Activated naive CD4-positive, alpha-beta T cell (primary cell): ENCODE measurements at places on chromosomes 7 and 10.

- peak; percentile 49 for DNase-seq
Observed at GRCh38 chr7:76234931-76235441, 33.3 kb downstream of the SRRM3 start.

- DNase-seq: no peak
Observed at GRCh38 chr10:8898745-8899330, 844.4 kb downstream of the GATA3 start.

DNA sequence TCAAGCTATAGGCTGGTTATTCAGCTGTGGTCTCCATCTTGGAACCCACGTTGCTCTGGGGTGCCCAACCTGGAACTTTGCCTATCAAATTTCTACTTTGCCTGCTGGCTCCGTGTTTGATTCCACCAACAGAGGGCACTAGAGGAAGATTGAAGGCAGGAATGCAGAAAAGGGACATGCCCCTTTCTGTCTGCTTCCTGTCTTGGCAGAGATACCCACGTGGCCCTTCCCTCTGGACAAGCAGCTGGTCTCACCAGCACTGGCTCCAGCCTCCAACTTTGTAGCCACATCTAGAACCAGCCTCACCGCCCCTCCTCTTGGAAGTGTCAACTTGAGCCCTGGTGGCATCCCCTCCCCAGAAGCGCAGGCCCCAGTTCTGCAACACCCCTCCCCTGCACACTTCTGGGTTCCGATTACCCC is 52.1 kb upstream of the ZNF438 start:
- peak; percentile 5 for DNase-seq

DNA sequence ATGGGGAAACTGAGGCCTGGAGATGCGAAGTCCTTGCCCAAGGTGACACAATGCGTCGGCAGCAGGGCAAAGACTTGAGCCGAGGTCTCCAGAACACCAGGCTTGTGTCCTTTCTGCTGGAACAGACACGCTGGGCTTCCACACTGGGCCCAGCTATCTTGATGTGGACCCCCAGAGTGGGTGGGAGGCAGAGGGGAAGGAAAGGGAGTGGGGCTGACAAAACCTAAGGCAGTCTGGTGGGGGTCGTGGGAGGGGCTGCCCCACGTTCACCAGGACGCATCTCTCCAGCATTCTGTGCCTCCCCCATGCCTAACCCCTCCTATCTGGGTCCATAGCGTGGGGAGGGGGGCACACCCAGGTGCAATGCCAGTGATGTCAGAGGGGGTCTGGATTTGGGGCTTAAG is 38.1 kb downstream of the PPIF start:
- DNase-seq: no peak

- no peak for DNase-seq
Observed at GRCh38 chr7:103795787-103796186, 193.7 kb downstream of the RELN start.

DNA sequence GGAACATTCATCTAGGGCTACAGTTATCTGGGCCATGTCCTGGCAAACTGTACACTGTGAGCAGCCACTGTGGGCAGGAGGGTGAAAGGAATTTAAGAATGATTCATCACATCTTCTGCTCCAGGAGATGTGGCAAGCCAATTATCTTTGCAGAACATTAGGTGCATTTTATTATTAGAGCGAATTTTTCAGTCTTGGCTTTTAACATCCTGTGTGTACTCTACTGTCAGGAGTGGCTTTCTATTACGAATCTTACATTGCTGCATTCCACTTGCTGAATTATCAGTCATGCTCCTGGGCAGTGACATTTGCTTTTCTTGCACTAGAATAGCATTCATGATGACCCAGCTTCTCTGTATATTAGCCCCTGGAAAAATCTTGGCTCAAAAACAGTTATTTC is 109.2 kb upstream of the TARP start:
- no peak for DNase-seq

GRCh38 chr10:112927980-112928379 is 22.1 kb upstream of the TCF7L2 start:
- no peak for DNase-seq

DNA sequence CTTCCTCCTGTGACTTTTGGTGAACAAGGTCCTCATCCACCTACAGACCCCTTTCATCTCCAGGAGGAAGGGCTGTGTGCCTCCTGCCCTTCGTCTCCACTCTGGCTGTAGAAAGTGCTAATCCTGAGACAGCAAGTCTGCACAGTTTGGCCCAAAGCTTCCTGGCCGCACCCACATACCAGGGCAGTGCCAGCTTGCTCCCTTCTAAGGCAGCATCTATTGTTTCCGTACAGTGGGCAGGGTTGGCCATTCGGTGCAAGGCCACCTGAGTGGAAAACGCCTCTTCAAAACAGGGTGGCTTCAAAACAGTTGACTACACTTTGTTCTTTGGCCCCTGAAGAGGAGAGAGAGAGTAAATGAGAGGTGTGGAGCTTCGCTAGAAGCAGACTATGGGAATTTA is 134.1 kb upstream of the KLF14 start:
- no peak for DNase-seq

GRCh38 chr10:1374511-1375345 is 318.5 kb downstream of the WDR37 start:
- no peak for DNase-seq

DNA sequence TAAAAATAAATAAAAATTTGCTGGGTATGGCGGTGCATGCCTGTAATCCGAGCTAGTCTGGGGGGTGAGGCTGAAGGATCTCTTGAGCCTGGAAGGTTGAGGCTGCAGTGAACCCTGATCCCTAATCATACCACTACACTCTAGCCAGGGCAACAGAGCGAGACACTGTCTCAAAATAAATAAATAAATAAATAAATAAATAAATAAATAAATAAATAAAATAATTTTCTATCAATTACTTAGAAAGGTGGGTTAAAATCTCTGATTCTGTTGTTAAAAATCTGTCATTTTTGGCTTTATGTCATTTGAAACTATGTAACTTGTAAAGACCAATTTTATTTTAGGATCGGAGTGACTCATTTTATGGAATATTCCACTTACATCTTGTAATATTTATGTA is 958.6 kb downstream of the NXPH1 start:
- DNase-seq: no peak

DNA sequence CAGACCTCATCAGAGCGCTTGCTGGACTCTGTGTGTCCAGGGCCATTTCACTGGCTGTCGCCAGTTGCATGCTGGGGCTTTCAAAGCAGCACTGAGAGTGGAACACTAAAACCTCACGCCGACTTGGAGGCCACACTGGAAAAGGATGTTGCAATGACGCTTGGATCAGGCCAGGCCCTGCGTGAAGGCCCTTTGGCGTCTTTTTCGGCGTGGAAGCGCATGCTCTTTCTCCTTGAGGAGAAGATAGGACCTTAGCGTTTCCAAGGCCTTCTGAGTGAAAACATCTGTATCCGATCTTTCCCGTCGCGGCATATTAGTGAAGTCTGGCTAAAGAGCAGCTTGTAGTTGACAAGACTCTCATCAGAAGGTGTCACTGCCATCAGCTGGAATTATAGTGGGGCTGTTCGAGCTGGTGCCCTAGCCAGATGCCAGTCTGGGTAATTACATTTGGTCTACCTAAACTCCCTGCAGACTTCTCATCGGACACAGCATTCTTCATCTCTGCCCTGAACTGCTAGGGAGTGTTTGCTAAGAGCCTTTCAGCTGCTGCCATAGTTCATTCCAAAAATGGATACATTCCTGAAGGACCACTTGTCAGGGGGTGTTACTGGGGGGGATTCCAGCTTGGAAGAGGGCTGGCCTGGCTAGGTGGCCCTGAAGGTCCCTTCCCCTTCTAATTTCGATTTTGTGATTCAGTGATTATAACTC is 167.7 kb upstream of the TCF7L2 start:
- no peak for DNase-seq

DNA sequence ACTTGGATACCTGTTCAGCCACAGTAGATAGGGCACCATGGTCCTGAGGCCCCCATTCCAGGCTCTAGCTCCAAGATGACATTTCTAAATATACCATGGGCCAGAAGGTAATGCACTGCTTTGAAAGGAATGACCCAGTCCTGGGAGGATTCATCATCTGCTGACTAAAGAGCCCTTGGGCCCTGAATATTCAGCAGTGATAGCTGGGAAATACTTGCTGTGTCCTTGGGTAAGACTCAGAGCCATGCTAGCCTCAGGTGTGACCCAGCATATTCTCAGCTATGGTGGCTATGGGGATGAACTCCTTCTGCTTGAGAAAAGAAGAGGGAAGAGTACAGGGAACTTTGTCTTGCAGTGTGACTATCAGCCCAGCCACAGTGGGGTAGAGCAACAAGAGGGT is 21.3 kb upstream of the AGR2 start:
- no peak for DNase-seq

GRCh38 chr7:20310963-20311742 is 19.5 kb upstream of the ITGB8 start:
- DNase-seq: no peak

DNA sequence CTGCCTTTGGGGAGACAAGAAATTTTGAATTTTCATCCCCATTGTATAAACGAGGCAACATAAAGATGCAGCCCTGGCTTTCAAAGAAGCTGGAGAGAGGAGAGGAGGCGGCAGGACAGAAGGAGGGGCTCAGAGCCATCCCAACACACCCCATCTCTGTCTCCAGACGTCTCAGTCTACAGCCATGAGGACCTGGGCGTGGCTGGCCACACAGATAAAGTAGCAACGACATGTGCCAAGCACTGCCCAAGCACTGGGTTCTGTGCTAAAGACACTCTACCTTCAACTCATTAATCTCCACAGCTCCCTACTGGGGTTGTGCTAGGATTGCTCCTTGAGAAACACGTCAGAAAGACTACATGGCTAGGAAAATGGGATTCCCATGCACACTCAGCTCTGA is 65.2 kb downstream of the DLG5 start:
- no peak for DNase-seq

GRCh38 chr7:17444673-17445072 is 146.2 kb downstream of the AHR start:
- DNase-seq: no peak

- no peak for DNase-seq
Observed at GRCh38 chr7:47622946-47623640, 41.2 kb upstream of the TNS3 start.

GRCh38 chr10:33056828-33057596 is 99.0 kb upstream of the ITGB1 start:
- DNase-seq: no peak

DNA sequence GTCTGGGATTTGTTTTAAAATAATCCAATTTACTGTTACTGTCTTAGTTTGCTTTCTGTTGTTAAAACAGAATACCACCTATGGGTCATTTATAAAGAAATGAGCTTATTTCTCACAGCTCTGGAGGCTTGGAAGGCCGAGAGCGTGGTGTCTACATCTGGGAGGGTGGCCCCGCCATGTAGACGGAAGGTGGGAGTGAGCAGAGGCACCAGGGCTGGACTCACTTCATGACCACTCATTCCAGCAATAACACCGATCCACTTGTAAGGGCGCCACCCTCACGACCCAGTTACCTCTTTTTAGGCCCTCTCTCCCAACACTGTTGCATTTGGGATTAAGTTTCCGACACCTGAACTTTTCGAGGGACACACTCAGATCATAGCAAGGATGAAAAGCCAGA is 36.2 kb upstream of the CFAP46 start:
- no peak for DNase-seq

DNA sequence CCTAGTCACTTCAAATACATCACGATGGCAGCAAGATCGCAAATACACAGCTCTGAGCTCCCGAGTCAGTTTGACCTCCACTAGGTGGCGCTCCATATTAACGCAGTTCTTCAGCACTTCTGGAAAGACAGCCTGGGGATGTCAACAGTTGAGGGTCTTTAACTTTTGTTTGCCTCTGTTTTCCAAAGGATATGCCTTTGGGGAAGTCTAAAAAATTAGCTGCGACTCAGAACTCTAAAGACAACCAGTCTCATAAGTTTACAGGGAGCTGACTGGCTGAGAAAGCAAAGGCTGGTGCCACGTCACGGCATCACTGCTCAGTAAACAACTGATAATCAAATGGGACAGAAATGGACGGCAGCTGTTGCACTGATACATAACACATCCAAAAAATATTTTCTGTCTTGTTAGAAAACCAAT is 458.8 kb downstream of the SORCS1 start:
- DNase-seq: no peak

GRCh38 chr10:11086177-11086840 is 68.6 kb downstream of the CELF2 start:
- no peak for DNase-seq

DNA sequence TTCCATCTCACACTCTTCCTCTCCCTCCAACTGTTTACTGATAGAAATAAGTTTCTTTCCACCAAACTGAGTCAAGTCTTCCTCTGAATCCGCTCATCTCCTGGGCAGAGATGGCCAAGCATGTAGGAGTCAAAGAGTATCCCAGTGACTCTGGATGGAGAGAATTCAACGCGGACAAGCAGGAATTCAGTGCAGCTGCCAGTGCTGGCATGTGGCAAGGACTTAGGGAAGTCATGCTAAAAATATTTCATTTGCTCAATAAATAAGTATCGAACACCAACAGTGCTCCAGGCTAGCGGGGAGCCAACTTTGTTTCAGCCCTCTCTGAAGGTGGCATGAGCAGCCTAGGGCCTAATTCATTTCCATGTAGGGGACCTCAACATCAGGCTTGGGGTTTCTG is 351.6 kb upstream of the ZMIZ1 start:
- no peak for DNase-seq

- DNase-seq: no peak
Observed at GRCh38 chr10:124886195-124886594, 55.7 kb upstream of the ZRANB1 start.

DNA sequence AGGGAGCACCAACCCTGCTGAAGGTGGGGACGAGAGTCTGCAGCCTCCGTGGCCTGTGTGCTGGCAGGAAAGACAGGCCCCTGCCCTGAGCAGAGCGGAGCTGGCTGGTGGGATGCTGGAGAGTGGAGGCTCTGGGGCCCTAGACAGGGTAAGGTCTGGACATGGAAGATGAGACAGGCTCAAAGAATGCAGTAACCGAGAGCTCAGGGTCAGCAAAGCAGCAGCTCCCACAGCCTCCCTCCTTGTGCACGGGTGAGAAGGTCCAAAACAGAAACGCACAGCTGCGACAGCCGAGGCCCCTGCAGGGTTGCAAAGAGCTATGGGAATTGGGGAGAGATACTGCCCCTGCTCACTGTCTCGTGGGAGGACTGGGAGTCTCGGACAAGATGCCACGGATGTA is 80.5 kb downstream of the TNS3 start:
- DNase-seq: no peak
